Inflammatory macrophage treated with lipopolysaccharide for 4 hours (primary cell): ENCODE measurements at places on chromosomes 12 and 14.

- DNase-seq, result no peak
Measured at GRCh38 chr12:98735821-98736220, 90.7 kb downstream of the APAF1 start.

- DNase-seq, result peak; percentile 95
Measured at GRCh38 chr12:121214855-121215745, 5.2 kb downstream of the P2RX4 start.

- no peak for DNase-seq
Measured at GRCh38 chr12:12441843-12442461, 85.1 kb downstream of the BORCS5 start.

GRCh38 chr12:64696080-64696741 is 63.0 kb downstream of the GNS start:
- peak; percentile 40 for DNase-seq

DNA sequence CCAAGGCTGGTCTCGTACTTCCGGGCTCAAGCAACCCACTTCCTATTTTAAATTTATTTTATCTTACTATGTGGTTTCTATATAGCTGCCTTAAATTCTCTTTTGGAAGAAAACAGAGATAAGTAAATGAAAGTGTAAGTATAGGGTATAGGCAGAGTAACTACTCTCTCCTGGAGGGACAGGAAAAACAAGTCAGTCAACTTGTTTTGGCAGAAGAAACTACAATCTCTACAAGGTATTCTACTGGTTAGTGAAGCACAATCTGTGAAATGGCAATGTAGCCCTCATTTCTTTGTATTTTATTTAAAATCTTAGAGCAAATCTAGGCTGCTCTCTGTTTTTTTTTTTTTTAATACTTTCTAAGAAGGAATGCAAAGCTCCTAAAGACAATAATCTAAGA is 55.4 kb downstream of the UBR7 start:
- DNase-seq, result no peak

DNA sequence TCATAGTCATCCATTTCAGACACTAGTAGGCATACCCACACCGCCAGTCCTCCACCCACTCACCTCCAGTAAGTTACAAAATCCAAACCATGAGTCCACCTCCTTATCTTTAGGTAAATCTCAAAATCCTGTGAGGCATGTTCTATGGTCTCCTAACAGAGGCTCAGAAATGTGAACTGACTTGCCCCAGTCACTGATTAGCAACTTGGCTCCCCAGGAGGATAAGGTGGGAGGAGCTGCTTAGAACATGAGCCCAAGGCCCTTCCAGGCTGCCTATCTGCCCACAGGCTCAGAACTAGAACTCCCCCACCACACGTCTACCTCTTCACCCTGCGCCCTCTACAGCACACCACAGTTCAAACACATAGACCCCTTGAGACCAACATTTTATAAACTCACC is 19.9 kb downstream of the SETD3 start:
- no peak for DNase-seq

- no peak for DNase-seq
Measured at GRCh38 chr14:70602254-70602653, 1.8 kb upstream of the MED6 start.

GRCh38 chr12:67589078-67589477 is 59.5 kb upstream of the DYRK2 start:
- no peak for DNase-seq

- peak; percentile 5 for DNase-seq
Measured at GRCh38 chr12:119730381-119730780, 62.4 kb downstream of the PRKAB1 start.

GRCh38 chr14:74505831-74506230 is 12.3 kb downstream of the ISCA2 start:
- no peak for DNase-seq

DNA sequence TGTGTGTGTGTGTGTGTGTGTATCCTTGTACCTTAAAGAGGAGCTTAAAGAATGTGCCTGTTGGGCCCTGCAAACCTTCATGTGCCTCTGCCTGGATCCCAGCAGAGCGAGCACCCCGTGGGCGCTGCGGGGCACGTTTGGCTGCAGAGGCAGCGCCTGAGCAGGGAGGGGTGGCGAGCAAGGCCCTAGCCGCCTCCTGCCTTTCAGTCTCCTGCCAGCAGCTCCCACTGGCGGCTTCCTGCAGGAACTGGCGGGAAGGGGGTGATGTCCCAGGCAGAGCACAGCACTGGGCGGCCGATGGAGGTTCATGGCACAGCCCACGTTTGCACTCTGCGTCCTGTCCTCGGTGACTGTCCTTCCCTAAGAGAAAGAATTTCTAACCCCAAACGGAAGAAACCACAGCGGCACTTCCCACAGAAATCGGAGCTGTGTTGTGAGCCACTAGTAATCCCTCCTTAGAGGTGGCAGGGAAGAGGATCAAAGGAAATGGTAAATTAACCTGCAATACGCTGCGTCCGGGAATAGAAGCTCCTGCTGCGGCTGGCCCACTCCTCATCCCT is 19.8 kb downstream of the ZBTB42 start:
- DNase-seq, result no peak
